ENCODE measurements at places on chromosomes 13 and 19.

GRCh38 chr13:31053091-31053490 is 108.6 kb downstream of the HSPH1 start:
- no peak for DNase-seq

- DNase-seq = no peak
Measured at GRCh38 chr13:95676105-95676761, 706 bp upstream of the DNAJC3 start.

GRCh38 chr19:13037161-13037560 is 41.9 kb downstream of the NFIX start:
- no peak for DNase-seq

- no peak for DNase-seq
Measured at GRCh38 chr19:38975861-38976271, 324 bp upstream of the FBXO17 start.

- DNase-seq = no peak
Measured at GRCh38 chr13:30502237-30502636, 36.5 kb upstream of the HMGB1 start.

DNA sequence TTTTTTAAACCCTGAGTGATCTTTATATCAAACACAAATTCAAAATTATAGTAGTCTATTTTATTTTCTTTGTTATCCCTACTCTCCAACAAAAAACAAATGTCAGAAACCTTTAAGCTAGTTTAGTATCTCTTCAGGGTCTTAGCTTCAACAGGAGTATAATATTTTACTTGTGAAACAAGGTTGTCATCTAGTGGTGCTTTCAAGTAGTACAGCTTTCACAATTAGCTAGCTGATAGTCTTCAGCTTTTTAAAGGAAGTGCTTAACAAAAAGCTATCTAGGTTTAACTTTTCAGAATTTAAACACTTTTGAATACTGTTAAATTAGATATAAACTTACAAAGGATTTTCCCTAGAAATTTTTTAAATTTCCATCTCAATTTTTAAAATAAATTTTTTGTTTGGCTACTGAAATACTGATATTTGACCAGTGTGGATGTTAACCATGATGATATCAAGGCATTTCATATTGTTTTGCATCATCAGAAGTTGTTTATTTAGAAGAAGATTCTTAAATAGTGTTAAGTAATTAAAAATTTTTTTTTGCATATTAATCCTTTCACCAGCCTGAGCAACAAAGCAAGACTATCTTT is 34.2 kb downstream of the TDRD3 start:
- no peak for DNase-seq

- DNase-seq = no peak
Measured at GRCh38 chr19:52086481-52086880, 9.1 kb downstream of the ZNF841 start.

DNA sequence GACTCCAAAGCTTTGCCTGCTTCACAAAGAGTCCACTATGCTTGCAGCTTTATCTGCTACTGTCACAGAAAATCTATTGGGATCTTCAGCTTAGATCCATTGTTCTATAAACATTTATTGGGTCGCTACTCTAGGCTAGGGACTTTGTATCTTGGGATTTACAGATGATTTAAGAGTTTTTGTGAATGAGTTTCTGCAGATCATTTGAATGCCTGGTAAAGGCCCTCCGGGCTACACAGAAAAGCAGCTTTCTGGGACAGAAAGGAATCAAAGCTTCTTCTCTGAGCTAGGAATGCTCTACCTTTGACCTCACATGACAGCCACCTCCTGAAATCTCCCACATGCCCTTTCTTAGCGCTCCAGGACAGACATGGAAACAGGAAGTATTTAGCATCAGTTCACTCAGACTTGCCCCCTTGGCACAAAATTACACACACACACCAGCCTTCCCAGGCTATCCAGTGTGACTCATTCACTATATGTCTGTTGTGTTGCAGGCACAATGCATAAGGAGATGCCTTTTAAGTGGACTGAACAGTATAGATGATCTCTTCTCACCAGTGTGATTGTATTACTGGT is 492.4 kb downstream of the DACH1 start:
- DNase-seq = no peak

DNA sequence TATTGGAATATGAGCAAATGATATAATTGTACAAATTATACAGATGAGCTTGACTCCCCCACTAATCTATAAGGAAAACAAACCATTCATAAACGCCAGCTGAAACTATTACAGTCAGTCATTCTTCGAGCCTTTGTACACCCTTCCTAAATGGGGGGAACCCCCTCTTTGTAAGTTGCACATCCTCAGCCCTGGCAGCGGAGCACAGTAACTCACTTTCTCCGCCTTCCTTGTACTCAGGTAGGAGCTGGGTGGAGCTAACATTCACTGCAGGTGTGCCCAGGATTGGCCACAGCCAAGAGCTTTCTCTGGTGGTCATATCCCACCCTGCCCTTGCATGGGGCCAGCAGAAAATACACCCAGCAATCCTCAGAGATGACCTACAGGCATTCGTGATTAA is 28.6 kb downstream of the PIN1 start:
- no peak for DNase-seq

- no peak for DNase-seq
Measured at GRCh38 chr19:46890423-46891170, 29.8 kb downstream of the ARHGAP35 start.

- DNase-seq = peak; percentile 24
Measured at GRCh38 chr19:19661675-19662251, 1.7 kb downstream of the ATP13A1 start.

All from stimulated activated effector memory CD8-positive, alpha-beta T cell treated with anti-CD3 and anti-CD28 coated beads, Interleukin-12 subunit alpha, Interleukin-12 subunit beta, amount 100 ng/mL, for 72 hours (primary cell).